Forelimb muscle (tissue), 1 donor: ENCODE measurements at places on chromosomes 11 and 22.
A peak's percentile ranks its signal among the peaks of the same experiment; 100 is the strongest.

- no peak for DNase-seq
Observed at GRCh38 chr11:112928136-112928535, 33.1 kb upstream of the NCAM1 start.

DNA sequence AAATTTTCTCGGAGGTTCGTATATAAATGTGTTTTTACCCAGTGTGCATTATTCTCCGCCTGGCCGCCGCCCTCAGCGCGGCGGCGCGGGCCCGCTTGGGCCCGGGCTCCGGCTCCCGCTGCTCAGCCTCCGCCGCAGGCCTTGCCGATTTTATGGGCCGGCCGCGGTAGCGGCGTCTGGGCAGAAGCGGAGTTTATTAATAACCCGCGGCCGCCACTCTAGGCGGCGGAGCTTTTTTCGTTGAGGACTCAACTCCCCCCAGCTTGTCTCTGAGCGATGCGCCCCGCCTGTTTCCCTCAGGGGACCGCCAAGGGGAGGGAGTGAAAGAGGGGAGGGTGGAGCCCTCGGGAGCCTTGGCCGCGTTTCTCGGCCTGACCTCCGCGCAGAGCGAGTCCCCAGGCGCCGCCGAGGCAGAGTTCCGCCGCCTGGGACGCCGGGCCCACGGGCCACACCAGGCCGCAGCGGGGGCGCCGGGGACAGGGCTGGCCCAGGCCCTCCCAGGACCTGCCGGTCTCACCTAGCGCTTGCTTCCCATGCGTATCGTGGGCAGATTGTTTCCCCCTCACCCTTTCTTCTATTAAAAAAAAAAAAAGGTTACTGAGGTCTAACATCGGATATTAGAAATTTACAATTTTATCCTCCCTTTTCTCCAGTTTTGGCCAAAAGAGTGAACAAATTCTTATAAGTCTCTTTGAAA, 399 bp downstream of the ZNF143 start:
- DNase-seq = peak; percentile 50

DNA sequence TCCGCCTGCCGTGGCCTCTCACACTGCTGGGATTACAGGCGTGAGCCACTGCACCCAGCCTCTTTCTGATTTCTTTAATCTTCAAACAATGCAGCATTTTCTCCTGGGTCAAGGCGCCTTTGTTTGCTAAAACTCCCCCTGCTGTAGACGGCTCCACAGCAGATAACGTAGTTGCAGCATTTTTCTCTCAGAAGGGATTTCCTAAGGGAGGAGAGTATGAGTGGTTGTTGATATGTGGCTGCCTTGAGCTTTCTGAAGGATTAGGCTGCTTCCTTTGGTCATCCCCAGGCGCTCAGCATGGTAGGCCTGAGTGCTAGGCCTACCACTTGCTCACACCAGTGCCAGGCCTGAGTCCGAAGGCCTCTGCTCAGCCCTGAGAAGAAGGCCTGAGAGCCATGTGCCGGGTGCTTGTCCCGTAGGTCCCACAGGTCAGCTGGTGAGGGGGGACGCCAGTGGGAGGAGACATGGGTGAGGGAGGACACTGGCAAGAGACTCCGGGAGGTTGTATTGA, 18.1 kb downstream of the SMARCB1 start:
- no peak for DNase-seq

GRCh38 chr11:126740846-126741245, 259.7 kb downstream of the KIRREL3 start:
- DNase-seq = no peak

GRCh38 chr11:125072218-125072960, 9.3 kb downstream of the SLC37A2 start:
- DNase-seq = no peak

GRCh38 chr11:119777940-119778339, 48.9 kb upstream of the NECTIN1 start:
- DNase-seq = no peak

DNA sequence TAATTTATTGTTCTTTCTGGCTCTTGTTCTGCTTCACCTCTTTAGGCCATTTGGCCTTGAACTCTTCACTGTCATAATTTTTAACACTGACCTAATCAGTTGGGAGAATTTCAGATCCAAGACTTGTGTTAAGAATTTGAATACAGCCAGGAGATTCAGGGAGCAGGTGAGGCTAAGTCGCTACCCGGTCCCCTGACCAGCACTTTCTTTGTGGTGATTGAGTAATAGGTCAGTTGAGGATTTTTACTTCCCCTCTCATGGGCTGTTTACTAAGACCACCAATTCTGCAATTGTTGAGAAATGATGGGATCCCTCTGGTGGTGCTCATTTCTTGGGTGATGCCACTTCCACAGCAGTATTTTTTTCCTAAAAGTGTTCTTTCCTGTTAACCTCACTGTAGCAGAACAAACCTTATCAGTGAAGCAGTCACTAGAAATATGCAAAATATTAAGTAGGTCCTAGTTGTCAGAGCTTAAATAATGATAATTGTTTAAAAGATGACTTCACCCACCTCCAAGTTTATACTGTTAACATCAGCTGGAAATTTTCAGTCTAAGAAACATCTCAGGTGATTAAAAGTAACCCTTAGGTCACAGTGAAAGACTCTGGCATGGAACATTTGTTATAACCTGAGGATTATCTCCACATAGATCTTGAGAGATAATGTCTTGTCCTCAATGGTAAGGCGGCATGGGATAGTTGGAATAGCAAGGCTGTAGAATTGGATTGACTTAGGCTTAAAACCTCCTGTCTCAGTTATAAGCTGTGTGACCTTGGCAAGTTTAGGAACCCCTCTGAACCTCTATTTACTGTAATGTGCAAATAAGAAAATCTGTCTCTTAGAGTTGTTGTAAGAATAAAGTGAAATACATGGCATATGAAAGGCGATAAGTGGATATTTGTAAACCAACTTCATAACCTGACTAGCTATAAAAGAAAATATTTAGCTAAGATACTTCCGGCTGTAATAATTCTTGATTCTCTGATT, 41.3 kb downstream of the POLD3 start:
- no peak for DNase-seq

GRCh38 chr22:26286091-26286820, 117.0 kb downstream of the SEZ6L start:
- no peak for DNase-seq

DNA sequence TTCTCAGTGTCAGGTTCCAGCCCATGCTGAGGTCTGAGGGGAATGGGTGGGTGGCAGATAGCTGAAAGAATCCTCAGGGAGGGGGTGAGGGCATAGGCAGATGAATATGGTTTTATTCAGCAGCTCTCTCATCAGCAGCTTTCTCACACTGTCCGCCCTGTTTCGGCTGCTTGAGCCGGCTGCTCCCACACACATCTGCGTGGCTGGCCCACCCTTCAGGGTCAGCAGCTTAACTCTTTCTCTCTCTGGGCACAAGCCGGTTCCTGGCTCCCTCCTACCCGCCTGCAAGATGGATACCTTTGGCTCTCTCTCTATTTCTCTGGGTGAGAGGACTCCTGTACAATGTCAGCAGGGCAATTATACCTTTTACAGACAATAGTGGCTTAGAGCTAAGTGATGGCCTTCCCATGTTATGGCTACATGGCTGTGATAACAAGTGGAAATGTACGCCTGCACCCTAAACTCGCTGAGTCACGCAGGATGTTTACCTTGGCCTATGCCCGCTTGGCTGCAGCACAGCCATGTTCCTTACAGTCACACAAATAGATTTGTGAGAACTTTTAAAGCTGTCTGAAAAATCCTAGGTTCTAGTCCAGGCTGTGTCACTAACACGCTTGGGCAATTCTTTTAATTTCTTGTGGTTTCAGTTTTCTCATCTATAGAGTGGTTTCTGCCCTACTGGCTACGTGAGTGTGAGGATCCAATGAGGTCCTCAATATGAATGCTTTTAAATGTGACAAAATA, 4.1 kb downstream of the MMP20 start:
- DNase-seq = no peak

- DNase-seq = no peak
Observed at GRCh38 chr11:112880495-112880894, 80.7 kb upstream of the NCAM1 start.

DNA sequence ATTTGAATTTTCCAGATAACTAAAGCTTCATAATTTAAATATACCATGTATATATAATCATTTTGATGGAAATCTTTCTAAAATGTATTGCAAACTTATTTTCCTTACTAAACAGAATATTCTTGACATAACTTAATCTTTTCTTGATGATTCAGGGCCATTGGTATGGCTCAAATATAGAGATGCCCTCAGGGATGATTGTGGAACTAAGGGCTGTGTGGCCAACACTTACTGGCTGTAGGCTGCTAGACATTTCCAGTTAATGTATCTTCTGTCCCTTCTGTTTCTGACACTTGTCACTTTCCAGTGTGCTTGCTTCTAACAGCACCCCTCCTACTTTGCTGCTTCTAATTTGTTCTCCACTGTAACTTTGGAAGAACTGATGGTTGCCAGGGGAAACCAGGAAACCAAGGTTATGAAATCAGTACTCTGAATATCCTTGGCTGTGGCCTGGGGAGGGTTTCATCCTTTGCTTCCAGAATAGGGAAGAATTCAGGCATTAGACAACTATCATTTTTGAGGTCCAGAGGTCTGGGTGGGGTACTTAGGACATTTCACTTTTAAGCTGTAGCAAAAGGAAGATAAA, 697.2 kb downstream of the ETS1 start:
- DNase-seq = no peak

GRCh38 chr22:39967996-39968972, 8.1 kb downstream of the TMA7B start:
- DNase-seq = no peak

DNA sequence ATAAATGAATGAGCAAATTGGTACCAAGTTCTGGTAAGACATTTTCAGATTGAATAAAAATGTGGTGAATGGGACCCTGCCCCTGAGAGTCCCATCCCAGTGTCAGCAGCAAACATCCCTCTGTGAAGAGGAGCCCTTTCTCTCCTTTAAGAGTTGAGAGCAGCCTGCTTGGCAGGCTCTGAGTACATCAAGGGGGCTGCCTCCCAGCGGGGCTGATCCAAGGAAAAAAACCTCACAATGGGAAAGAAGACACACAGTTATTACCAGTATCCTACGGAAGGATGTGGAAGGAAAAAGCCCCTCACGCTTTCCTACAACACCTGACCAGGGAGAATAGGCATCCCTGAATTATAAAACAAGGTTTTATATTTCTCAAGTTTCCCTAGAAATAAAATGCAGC, 293.8 kb upstream of the B3GAT1 start:
- no peak for DNase-seq

GRCh38 chr11:130092661-130093060, 23.0 kb downstream of the APLP2 start:
- DNase-seq = no peak

DNA sequence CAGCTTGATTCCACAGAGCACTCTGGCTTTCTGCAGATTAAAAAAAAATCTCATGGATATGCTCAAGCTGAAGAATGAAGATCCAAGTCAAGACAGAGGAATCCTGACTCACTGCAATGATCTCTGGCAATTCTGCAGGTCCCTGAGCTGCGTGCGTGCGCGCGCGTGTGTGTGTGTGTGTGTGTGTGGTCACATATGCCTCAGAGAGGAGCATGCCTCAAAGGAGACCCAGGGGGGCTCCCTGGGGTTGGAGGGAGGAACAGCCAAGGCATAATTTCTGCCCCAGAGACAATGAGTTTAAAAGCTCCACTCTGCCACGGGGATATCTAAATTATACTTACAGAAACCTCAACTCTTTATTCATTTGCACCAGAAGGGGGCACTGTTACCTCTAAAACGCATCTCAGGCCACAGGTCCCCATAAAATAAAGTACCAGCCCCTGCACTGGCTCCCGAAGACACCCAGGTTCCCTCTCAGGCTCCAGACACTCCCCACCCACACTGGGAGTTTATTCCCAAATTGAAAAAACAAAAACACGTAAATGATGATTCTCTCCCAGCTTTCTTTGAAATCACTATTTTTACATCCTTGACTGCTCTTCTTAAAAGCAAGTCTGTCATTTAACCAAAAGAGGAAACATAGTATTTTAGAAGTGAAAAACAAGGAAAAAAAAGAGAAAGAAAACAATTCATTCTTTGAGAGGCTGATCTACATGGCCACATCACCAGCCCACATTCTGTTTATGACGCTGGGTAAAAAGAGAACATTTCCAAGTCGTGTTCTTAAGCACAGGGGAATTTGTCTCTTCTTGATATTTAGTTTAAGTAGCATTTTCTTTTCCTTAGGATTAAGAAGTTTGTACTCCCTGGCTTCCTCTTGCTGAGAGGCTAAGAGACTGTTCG, 401.0 kb downstream of the LARGE1 start:
- DNase-seq = peak; percentile 57

- DNase-seq = no peak
Observed at GRCh38 chr22:47199261-47199978, 437.0 kb downstream of the TBC1D22A start.

DNA sequence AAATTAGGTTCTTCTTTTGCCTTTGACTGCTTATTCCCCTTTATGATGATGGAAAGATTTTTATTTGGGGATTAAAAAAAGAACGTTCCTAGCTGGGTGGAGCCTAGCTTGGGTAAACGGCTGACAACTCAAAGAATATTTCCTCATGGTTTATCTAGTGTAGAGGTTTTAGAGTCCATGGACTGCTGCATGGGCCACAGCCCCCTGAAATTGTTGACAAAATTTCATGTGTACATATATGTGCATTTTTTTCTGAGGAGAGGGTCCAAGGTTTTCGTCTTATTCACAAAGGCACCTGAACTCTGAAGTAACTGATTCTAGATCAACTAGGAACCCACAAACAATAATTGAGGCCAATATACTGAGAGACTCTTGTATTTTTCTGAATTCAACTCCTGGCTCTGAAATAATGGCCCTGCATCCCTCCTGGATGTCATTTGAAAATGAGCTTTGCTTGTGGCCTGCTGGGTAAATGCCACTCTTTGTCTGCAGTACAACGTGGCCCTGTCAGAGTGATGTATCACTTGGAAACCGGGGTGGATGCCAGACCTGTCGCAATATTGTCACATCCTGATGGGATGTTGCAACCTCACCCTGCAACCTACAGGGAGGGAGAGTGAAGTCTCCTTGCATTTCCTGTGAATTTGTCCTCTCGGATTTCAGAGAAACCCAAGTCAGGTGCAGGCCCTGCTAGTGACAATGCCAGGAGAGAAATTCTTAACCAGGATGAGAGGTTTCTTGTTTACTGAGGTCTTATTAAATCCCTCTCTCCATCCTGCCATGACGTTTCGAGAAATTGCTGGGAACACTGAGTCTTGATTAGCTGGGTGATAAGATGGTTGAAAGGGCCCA, 33.8 kb downstream of the EHF start:
- no peak for DNase-seq

DNA sequence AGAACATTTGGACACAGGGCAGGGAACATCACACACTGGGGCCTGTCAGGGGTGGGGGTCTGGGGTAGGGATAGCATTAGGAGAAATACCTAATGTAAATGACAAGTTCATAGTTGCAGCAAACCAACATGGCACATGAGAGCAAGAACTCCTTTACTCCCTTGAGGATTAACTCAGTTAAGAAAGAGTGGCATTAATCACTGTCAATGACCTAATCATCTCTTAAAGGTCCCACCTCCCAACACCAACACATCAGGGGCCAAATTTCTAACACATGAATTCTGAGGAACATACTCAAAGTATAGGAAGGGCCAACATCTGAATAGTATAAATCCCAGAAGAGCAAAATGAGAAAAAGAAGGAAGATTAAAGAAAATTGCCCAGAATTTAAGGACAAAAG, 272.9 kb downstream of the SWAP70 start:
- DNase-seq = no peak

- DNase-seq = no peak
Observed at GRCh38 chr11:11587122-11587521, 34.7 kb downstream of the GALNT18 start.
